ENCODE measurements at places on chromosomes 1 and 21.

DNA sequence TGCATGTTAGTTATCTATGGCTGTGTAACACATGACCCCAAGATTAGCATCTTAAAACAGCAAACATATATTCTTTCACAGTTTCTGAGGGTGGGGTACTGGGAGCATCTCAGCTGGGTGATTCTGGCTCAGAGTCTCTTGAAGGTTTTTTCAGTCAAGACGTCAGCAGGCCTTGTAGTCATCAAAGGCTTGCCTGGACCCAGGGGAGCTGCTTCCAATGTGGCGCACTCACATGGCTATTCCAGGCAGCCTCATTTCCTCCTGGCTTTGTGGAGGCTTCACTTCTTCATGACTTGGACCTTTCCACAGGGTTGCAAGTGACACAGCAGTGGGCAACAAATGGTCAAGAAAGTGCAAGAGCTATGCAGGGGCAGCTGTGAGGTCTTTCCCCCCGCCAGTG is 114.7 kb downstream of the ACTL8 start:
- no peak for DNase-seq

DNA sequence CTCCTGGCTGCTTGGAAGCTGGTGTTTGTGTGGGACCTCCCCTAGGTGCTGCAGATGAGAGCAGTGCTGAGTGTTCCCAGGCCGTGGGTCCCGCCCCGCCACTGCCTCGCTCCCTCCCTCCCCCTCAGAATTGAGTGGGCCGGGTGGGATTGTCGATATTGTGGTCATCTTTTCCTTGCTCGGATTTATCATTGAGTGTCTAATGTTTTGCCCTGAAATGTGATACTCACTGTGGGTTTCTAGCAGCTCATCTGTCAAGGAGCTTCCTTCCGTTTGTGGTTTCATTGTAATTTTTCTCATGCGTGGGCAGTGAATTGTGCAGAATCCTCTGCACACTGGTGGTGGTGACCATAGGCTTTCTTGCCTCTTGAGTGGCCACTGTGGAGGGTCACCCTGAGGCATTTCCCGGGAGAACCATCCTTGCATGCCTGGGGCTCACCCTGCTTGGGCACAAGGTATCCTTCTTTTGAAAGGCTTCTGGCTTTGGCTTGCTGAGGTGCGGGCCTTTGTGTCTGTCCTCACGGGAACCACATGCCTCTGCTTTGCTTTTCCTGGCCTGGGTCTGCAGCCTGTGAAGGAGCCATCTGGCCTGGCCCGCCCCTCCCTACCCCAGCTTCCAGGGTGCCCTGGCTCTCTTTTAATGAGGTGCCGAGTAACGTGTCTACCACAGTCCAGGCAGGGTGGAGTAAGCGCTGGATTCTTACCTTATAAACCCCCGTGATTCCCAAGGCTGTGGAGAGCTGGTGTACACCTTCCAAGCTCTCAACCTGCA is 25.6 kb downstream of the SLX9 start:
- no peak for DNase-seq

DNA sequence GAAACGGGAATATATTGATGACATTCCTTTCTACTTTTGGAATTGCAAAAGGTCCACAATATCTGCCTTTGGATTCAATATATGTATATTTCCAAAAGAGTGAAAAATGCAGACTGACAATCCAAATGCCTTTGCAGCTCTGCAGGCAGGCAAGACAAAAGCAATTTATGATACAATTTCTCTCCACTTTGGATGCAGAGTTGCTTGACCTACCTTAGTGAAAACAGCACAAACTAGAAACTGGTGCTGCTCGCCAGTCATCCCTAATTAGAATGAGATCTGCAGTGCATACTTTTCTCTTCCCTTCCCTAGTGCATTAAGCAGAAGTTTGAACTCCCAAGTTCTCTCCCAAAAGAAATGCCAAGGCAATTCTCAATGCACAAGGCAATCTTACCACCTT is 56.8 kb downstream of the KIAA0319L start:
- no peak for DNase-seq

DNA sequence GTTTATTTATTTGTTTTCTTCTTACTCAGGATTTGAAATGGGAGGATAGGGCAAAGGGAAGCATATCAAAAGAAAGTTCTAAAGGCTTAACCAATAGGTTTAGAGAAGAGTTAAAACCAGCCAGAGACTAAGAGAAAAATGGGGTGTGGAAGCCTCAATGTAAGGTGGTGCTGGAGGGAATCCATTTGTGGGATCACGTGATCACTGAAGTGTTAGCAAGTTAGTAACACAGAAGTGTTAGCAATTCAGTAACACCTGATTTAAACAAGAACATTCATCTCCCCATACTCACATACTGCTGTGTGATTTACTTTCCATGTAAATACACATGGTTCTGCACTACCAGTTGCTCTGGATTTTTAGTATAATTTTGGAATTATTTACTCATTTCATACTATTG is 451.2 kb downstream of the DISC1 start:
- DNase-seq: no peak

- DNase-seq: no peak
Measured at GRCh38 chr1:175050992-175051391, 16.6 kb upstream of the TNN start.

GRCh38 chr1:182955596-182956588 is 2.9 kb upstream of the SHCBP1L start:
- no peak for DNase-seq

GRCh38 chr1:119556423-119556822 is 49.4 kb downstream of the HSD3B1 start:
- no peak for DNase-seq

GRCh38 chr1:115428256-115428655 is 90.2 kb upstream of the NGF start:
- no peak for DNase-seq

- DNase-seq: no peak
Measured at GRCh38 chr1:150558303-150558704, 9.1 kb downstream of the ADAMTSL4 start.

DNA sequence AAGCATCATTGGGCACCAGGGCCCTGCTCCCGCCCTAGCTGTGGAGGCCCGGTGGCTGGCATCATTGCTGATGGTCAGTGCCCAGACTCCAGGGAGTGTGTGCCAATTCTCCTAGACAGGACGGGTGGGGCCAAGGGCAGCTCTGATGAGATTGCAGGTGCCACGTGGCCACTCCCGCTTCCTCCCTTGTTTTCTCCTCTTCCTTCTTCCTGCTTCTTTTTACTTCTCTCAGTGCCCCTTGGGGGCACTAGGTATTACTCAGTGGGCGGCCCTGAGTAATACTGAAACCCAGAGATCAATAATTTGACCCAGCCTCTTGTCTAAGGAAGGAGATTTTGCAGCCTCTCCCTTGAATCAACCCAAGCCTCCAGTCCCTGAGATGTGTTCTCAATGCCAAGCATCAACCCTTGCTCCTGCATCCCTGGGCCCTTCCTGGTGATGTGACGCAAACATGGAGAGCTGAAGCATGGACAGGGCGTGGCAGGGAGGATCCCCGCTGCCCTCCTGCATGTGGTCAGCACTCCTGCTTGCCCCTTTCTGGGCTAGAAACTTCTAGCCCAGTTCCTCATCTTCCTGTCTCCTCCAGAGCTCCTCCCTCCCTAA is 32.4 kb downstream of the CDK18 start:
- DNase-seq: peak; percentile 24

DNA sequence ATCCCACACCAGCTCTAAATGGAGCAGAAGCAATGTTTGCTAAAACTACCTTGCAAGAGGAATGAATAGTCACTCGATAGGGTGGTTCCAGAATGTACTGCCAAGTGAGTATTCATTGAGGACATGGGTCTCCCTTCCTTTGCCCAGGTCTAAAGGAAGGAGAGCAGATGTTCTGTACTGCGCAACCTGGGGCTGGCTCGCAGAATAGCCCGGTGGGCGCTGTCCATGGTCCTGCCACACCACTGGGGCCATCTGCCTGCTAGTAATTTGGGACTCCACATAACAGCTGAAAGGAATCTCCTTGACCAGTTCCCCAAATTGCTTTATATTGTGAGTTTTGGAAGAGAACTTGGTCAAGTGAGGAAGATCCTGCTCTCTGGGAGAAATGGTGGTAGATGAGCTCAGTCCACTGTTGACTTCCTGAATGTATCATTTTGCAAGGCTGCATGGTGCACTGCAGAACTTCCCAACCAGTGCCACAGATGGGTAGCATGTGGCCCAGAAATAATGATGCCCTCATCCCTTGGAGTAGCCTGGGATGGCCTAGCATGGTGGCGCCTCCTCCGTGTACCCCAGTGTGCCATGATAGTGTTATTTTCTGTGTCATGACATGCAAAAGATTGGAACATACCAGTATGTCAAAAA is 5.7 kb downstream of the SLC6A17 start:
- DNase-seq: peak; percentile 39

DNA sequence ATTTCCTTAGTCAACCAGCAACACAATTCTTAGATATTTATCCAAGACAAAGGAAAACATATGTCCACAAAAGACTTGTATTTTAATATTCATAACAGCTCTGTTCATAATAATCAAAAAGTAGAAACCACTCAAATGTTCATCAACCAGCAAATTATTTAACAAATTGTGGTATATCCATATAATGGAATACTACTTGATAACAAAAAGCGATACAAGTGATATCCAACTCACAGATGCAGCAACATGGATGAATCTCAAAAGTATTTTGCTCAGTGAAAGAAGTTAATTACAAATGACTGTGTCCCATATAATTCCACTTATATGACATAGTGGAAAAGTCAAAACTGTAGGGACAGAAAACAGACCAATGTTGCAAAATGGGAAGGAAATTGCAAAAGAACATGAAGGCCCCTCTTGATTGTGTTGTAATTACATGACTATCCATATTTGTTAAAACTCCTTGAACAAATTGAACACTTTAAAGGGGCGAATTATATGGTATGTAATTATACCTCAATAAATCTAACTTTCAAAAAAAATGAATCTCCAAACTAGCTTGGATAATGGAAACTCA is 116.9 kb downstream of the EDEM3 start:
- no peak for DNase-seq

- DNase-seq: no peak
Measured at GRCh38 chr1:90335558-90335957, 340.6 kb downstream of the ZNF326 start.

DNA sequence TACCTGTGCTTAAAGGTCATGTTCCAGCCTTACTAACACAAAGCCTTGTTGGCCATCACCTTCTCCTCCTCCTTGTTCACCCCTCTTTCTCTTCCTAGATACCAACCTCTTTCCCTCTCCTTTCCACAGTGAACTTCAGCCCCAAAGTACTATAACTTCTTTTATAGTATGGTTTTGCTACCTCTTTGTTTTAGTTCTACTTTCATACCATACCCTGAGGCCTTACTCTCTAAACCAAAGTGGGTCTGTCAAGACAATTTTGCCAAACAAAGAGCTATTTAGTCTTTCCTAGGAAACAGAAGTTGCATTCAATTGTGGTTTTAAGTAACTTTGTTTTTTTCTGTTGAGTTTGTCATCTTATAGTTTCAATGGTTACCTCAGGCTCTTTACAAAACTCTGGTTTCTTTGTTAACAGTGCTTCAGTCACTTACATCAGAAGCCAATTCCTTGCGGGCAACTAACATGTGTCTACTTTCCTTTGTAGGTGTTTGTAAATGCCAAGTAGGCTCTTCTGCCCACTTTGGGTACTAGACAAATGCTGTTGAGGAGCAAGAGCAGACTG is 623.9 kb upstream of the PKN2 start:
- no peak for DNase-seq

- DNase-seq: no peak
Measured at GRCh38 chr21:46516068-46516467, 57.4 kb downstream of the DIP2A start.

DNA sequence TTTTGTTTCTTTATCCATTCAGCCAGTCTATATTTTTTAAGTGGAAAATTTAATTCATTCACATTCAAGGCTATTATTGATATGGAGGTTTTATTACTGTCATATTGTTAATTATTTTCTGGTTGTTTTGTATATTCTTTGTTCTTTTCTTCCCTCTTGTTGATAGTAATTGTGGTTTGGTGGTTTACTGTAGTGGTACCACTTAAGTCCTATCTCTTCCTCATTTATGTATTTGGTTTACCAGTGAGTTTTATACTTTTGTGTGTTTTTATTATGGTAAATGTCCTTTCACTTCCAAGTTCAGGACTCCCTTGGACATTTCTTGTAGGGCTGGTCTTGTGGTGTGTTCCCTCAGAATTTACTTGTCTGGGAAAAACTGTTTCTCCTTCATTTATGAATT is 28.1 kb upstream of the PM20D1 start:
- no peak for DNase-seq

GRCh38 chr1:187513190-187513589 is 684.4 kb downstream of the PLA2G4A start:
- no peak for DNase-seq

DNA sequence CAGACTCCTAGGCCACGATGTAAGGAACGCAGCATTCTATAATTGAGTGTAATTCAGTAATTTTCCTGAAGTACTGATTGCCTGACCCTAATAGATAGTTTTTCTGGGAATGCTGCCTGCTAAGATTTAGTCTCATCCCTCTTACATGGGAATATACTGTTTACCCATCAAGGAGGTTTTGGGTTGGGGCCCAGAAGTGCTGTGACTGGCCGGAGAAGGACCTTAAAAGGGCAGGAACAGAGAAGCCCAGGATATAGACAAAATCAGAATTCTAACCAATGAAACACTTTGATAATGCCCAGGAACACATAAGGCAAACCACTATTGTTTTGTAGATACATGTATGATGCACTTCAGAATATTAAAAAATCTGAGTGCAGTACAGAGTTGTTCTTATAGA is 111.6 kb downstream of the RGS2 start:
- no peak for DNase-seq

DNA sequence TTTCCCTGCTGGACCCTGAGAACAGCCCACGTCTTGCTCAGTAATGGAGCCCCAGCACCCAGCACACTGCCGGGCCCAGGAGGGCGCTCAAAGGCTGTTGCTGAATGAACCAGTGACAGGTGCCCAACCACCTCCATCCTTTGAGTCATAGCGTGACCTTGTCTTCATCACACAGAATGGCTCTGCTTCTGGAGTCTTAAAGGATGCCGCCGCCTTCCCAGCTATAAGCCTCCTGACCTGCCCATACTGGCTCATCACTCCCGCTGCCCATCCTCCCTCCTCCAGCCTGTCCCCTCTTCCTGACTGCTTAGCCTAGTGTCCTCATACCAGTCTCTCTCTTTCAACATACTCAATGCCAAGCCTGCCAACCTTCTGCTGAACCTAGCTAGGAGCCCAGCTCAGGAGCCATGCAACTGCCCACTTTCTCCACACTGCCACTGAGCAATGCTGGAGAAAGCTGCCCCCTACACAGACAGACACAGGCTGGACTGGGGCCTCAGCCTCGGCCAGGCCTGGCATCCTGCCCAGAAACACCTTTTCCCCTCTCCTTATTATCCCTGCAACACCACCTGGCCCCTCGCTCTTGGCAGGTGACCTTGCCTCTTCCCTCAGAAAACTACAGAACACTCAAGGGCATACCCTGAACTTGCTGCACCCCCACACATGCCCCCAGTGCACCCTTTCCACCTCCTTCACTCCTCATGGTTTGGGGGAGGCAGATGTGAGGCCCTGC is 14.1 kb downstream of the TTC39A start:
- no peak for DNase-seq

- no peak for DNase-seq
Measured at GRCh38 chr1:44366371-44366975, 11.4 kb upstream of the ERI3 start.

GRCh38 chr1:91803847-91804545 is 82.0 kb downstream of the TGFBR3 start:
- peak; percentile 52 for DNase-seq

GRCh38 chr21:43949499-43950208 is 62.5 kb upstream of the TRAPPC10 start:
- no peak for DNase-seq

- no peak for DNase-seq
Measured at GRCh38 chr1:15254559-15254958, 7.5 kb downstream of the FHAD1 start.
